ENCODE measurements at places on chromosomes 1 and 21. TPM values are rescaled to one million over a fixed set of nuclear protein-coding genes. Genes with fewer than 3 reads are reported as not detected.

GRCh38 chr1:170555370-170555769, 23.4 kb downstream of the GORAB start:
- H3K27ac ChIP-seq, result no peak overlapping the region
- no peaks in the 10 kb centered on the region for H3K27me3 ChIP-seq
- no peak for DNase-seq
- H3K4me1 ChIP-seq, result no peaks in the 10 kb centered on the region
- H3K4me3 ChIP-seq, result no peak overlapping the region

- no peak overlapping the region for H3K27ac ChIP-seq
- DNase-seq, result no peak
- H3K4me1 ChIP-seq, result no peaks in the 10 kb centered on the region
- H3K4me3 ChIP-seq, result no peak overlapping the region
- H3K36me3 ChIP-seq, result no peaks in the 10 kb centered on the region
These were observed 238.3 kb downstream of the OMA1 start for GRCh38 chr1:58308206-58308605.

GRCh38 chr1:67583462-67583950, 101.5 kb upstream of the GADD45A start:
- no peaks in the 10 kb centered on the region for H3K27me3 ChIP-seq
- DNase-seq, result no peak
- H3K4me3 ChIP-seq, result no peak overlapping the region
- H3K4me1 ChIP-seq, result no peaks in the 10 kb centered on the region
- no peaks in the 10 kb centered on the region for H3K36me3 ChIP-seq
- no peak overlapping the region for H3K27ac ChIP-seq

- no peak overlapping the region for H3K4me3 ChIP-seq
- DNase-seq, result no peak
- H3K27ac ChIP-seq, result no peak overlapping the region
- H3K27me3 ChIP-seq, result no peaks in the 10 kb centered on the region
These were observed 352.6 kb upstream of the NEGR1 start for GRCh38 chr1:72634946-72635345.

GRCh38 chr1:106688446-106688845, 368.0 kb upstream of the PRMT6 start:
- H3K4me1 ChIP-seq, result no peaks in the 10 kb centered on the region
- H3K4me3 ChIP-seq, result no peak overlapping the region
- H3K36me3 ChIP-seq, result no peaks in the 10 kb centered on the region
- no peak overlapping the region for H3K27ac ChIP-seq
- no peaks in the 10 kb centered on the region for H3K27me3 ChIP-seq

DNA sequence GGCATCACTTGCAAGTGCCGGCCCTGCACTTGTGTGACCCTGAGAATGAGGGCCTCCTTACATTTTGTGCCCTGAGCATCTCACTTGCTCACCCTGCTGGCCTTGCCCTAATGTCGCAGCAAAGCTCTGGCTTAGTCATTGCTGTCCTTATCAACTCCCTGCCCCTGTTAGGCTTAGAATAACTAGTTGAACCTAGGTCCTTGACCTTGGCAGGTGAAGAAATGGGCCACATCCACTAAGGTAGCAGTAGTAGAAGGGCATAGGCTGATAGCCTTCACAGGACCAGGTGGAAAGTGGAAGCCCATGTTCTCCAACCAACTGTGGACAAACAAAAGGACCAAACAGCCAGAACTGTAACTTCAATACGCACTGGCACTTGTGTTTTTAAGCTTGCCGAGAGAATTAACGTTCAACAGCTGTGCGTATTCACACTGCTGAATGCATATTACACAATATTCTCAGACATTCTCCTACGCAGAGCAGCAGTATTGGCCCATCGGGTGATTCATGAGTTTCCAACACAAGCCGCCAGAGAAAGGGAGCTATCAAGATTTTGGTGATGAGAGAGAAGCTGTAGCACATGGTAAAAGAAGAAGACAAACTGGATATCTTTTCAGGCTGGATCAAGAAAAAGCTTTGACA, 27.7 kb upstream of the PTGFRN start:
- no peak overlapping the region for H3K27ac ChIP-seq
- H3K27me3 ChIP-seq, result no peaks in the 10 kb centered on the region
- no peak overlapping the region for H3K4me3 ChIP-seq

DNA sequence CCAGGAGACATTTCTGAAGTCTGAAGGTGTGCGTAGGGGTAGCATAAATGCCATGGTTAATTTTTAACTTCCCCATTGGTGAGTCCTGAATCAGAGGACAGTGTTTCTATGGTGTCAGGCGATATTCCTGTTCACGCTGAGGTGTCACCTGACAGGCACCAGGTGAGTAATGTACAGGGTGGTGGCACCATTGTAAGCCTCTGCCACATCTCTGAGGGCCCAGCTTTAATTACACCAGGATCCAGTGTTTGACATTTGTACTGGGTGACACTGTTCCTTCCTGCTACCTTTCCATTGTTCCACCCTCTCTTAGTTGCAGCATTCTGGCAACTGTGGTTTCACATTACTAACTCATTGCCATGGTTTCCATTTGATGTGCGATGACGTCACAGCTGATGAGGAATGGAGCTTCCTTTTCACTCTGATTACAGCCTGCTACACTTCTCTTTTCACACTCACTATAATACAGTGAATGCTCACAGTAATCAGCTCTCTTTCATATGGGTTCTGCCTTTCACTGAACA, 40.6 kb upstream of the MARK1 start:
- no peak for DNase-seq
- no peaks in the 10 kb centered on the region for H3K4me1 ChIP-seq
- H3K4me3 ChIP-seq, result no peak overlapping the region
- H3K36me3 ChIP-seq, result no peaks in the 10 kb centered on the region
- no peaks in the 10 kb centered on the region for H3K27me3 ChIP-seq

DNA sequence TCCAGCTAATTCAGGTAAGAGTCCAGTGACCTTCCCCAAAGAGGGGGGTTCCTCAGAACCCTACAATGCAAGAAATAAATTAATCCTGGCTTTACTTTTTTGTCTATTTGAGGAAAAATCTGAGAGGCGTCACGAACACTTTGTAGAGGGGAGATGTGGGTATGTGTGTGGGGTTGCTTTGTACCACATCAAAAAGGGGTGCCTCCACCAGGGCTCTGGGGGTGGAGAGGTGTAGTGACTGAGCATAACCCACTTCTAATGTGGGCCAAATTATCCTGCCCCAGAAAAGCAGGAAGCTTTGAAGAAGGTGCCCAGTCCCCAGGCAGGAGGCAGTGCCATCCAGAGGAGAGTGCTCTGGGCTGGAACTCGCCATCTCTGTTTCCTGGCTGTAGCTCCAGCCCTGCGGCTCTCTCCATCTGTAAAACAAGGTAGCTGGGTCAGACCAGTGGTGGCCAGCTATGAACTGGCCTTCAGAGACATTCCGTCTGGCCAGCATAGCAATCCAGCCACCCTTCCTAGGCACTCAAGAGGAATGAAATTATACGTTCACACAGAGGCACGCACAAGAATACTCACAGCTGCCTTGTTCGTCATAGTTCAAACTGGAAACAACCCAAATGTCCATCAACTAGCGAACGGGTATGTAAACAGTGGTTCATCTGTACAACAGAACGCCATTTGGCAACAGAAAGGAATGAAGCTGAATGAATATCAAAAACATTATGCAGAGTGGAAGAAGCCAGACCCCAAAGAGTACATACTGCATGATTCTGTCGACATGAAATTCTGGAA, 45.4 kb upstream of the TNFRSF1B start:
- no peak overlapping the region for H3K27ac ChIP-seq
- H3K27me3 ChIP-seq, result no peaks in the 10 kb centered on the region
- DNase-seq, result peak; percentile 22
- H3K36me3 ChIP-seq, result no peaks in the 10 kb centered on the region

DNA sequence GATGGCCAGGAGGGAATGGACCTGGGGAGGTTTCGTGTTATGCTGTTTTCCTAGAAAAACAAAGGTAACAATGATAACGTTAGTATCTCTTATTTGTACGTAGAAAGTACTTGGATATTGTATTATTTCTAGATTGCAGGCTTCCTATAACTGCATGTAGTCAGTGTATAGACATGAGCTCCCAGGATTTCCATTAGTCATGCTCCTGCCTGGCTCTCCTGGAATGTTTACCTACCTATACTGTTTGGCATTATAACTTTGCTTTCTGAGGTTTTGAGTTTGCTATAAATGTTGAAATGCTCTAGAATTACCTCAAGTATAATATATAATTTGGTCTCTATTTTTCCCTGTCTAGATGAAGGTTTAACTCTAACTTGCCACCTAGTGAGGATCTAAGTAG, 66.1 kb downstream of the TTC3 start:
- no peaks in the 10 kb centered on the region for H3K4me1 ChIP-seq
- no peak for DNase-seq
- H3K36me3 ChIP-seq, result peaks cover 63% of the 10 kb centered on the region
- no peak overlapping the region for H3K27ac ChIP-seq
- H3K27me3 ChIP-seq, result no peaks in the 10 kb centered on the region

GRCh38 chr1:94081566-94082344, 39.2 kb downstream of the ABCA4 start:
- H3K36me3 ChIP-seq, result no peaks in the 10 kb centered on the region
- no peaks in the 10 kb centered on the region for H3K4me1 ChIP-seq
- H3K27me3 ChIP-seq, result no peaks in the 10 kb centered on the region
- no peak overlapping the region for H3K4me3 ChIP-seq

GRCh38 chr1:173570370-173571007, 32.4 kb downstream of the SLC9C2 start:
- DNase-seq, result no peak
- H3K27me3 ChIP-seq, result no peaks in the 10 kb centered on the region
- H3K27ac ChIP-seq, result no peak overlapping the region
- H3K36me3 ChIP-seq, result no peaks in the 10 kb centered on the region

DNA sequence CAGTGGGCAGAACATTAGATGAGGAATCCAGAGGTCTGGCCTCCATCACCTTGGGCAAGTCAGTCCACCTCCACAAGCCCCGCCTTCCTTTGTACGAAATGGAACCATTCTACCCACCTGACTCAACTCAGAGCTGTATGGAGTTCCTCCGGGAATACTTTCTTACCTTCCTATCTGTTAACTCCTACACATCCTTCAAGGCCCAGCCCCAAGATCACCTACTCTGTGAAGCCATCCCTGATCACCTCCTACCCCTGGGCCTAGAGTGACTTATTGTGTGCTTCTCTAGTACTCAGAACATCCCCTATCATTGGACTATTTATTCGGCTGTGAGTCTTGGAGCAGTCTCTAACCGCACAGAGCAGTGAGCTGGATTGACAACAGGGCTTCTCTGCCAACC, 66.7 kb downstream of the GLIS1 start:
- H3K27me3 ChIP-seq, result peaks cover 5% of the 10 kb centered on the region
- H3K4me1 ChIP-seq, result no peaks in the 10 kb centered on the region
- DNase-seq, result no peak
- no peaks in the 10 kb centered on the region for H3K36me3 ChIP-seq

GRCh38 chr1:7583291-7584096, 187.6 kb upstream of the VAMP3 start:
- DNase-seq, result no peak
- no peaks in the 10 kb centered on the region for H3K36me3 ChIP-seq
- no peaks in the 10 kb centered on the region for H3K4me1 ChIP-seq
- no peak overlapping the region for H3K27ac ChIP-seq
- no peak overlapping the region for H3K4me3 ChIP-seq
- no peaks in the 10 kb centered on the region for H3K27me3 ChIP-seq

GRCh38 chr1:63812071-63812700, 38.4 kb downstream of the ROR1 start:
- DNase-seq, result no peak
- H3K36me3 ChIP-seq, result no peaks in the 10 kb centered on the region
- H3K4me3 ChIP-seq, result no peak overlapping the region

DNA sequence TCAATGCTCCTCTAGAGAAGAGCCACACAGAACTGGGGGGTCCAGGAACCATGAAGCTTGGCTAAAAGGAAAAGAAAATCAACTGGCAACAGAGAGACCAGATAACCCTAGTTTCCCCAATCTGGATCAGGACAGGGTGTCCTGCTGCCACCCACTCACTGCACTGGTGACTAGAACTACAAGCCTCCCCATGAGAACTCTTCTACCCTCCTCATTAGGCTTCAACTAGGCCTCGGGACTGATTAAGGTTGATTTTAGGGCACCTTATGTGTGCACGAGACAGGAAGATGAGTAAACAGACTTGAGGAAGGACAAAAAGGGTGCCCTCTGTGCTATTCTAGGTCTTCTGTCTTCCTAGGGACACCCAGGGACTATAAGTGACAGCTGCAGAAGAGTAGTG, 2.3 kb upstream of the SF3B4 start:
- H3K4me1 ChIP-seq, result peaks cover 7% of the 10 kb centered on the region
- H3K36me3 ChIP-seq, result peaks cover 18% of the 10 kb centered on the region
- no peak for DNase-seq
- H3K4me3 ChIP-seq, result no peak overlapping the region
- H3K27ac ChIP-seq, result no peak overlapping the region

GRCh38 chr1:45654540-45655280, 30.9 kb upstream of the CCDC17 start:
- H3K27me3 ChIP-seq, result no peaks in the 10 kb centered on the region
- DNase-seq, result no peak
- H3K27ac ChIP-seq, result no peak overlapping the region
- H3K4me1 ChIP-seq, result no peaks in the 10 kb centered on the region
- H3K4me3 ChIP-seq, result no peak overlapping the region
- H3K36me3 ChIP-seq, result no peaks in the 10 kb centered on the region

DNA sequence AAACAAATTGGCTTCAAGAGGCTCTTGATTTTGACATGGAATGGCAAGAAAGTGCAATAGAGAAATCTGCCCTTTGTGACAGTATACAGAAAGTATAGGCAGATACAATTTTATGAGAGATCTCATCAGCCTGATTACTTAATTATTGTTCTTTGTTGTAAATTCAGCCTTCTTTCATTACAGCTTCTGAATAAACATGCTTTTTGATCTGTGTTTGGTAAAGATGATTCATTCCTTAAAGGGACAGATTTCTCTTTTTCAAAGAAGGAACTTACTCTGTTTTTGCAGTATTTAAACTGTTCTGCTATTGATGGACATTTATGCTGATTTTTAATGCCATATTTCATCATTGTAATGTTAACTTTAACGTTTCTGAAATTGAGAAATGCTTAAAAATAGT, 13.7 kb upstream of the MPC2 start:
- DNase-seq, result no peak
- no peak overlapping the region for H3K4me3 ChIP-seq
- no peaks in the 10 kb centered on the region for H3K27me3 ChIP-seq
- peaks cover 10% of the 10 kb centered on the region for H3K4me1 ChIP-seq

- H3K27me3 ChIP-seq, result no peaks in the 10 kb centered on the region
- H3K4me3 ChIP-seq, result no peak overlapping the region
- H3K4me1 ChIP-seq, result no peaks in the 10 kb centered on the region
- DNase-seq, result no peak
- no peaks in the 10 kb centered on the region for H3K36me3 ChIP-seq
These were observed 640.7 kb downstream of the ADGRL2 start for GRCh38 chr1:82441402-82441801.

DNA sequence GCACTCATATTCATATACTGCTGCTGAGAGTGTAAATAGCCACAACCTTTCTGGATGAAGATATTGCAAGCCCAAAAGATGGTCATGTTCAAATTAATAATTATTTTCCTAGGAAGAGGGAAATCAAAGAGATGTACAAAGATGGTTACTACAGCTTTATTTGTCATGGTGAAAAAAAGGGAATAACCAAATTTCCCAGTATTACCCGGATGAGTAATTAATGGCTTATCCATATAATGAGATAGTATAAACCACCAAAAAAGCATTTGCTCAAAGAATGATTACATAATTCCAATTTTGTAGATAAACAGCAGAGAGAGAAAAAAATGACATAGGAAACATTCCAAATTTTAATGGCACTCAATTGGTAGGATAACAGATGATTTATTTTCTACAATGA, 165.6 kb downstream of the C1orf21 start:
- DNase-seq, result no peak
- H3K36me3 ChIP-seq, result no peaks in the 10 kb centered on the region
- no peaks in the 10 kb centered on the region for H3K27me3 ChIP-seq

The PODN gene
- 48.7 TPM for total RNA-seq

The LGALS8 gene
- total RNA-seq, result 78.8 TPM

The LRRC8C gene
- 11.4 TPM for total RNA-seq

The GPX7 gene
- 22.4 TPM for total RNA-seq

The RGS13 gene
- 0.81 TPM for total RNA-seq

The FHAD1 gene
- 1.4 TPM for total RNA-seq

The ADAMTS5 gene
- 3.5 TPM for total RNA-seq

The GPR37L1 gene
- total RNA-seq, result 0.09 TPM

The DTL gene
- 12.1 TPM for total RNA-seq
